ENCODE measurements at places on chromosomes 4 and X.
A peak's percentile ranks its signal among the peaks of the same experiment; 100 is the strongest.

DNA sequence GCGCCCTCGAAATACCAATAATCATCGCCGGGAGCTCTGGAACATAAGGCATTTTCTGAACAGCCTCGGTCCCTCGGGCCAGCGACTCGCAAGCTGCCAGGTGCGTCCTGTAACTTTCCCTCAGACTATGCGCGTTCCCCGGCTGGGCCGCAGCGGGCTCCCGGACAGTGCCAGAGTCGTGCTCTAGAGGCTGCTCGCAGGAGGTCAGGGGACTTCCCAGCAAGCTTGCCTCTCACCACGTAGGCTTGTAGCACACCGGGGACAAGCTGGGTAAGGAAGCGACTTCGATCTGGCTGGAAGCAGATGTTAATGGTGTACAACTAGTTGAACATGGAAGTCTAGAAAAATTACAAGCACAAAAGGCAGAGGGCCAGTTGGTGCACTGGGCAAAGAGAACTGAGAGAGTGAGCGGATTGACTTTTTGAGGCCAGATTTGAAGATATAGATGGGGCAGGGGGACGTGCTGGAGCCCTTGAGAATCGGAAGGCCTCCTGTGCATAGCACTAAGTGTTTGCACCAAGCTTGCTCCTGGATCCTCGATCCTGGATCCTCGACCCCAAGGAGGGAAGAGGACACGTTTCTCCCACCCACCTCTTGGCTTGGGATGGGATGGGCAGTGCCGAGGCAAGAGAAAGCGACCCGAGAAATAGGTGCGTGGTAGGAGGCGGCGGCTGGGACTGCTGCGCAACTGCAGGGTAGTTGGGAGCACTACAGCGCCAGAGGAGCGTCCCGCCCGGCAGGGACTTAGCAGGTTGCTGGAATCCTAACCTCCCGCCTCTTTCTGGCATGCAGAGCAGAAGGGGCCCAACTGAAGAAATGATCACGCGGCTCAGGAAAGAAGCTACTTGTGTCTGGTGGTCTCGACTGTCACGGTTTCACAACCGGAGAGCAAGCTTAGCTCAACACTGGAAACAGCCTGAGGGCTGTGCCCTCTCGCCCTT, 19.9 kb upstream of the ZIC3 start:
- DNase-seq, result no peak

DNA sequence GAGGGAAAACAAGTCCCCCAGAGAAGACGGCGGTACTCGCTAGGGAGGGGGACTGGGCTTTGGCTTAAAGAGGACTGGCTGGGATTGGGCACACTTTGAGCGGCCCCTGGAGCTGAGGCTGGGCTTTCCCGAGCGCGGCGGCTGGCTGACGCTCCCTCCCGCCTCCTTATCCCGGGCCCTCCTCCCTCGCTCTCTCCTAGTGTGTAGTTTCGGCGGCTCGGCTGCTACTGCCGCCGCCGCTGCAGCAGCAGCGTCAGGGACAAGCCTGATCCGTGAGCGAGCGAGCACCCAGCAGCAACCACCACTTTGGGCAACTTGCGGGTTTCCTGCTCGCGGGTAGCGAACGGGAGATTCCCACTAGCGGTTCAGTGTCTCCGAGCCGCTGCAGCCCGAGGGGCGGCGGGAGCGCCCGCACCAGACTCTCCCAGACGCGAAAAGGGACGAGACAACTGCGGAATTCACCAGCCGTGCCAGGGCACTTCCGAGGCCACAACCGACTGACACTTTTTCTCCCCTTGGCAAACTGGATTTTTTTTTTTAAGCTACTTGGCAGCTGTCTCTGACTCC, 632 bp upstream of the PCDH7 start:
- peak; percentile 69 for DNase-seq

- no peak for DNase-seq
These were observed 113.5 kb upstream of the TMEM164 start for GRCh38 chrX:109889289-109890006.

- no peak for DNase-seq
These were observed 27.4 kb upstream of the SOD3 start for GRCh38 chr4:24768006-24768405.

DNA sequence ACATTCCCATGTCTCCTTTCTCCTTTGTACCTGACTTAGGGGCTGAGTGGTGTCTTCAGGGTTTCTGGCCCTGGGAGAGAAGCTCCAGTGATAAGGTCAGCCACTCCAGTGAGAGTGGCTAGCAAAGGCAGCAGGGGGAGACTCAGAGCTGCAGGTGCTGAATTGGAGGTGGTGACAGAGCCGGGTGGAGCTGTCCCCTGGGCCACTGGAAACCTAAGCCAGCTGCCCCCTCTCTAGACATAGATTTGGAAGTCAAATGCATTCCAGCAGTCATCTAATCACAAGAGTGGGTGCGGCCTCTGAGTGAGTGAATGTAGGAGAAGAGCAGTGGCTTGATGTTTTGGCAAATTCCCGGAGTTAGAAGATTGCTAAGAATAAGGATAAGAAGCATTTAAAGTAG, 28.5 kb downstream of the TRIM2 start:
- no peak for DNase-seq

DNA sequence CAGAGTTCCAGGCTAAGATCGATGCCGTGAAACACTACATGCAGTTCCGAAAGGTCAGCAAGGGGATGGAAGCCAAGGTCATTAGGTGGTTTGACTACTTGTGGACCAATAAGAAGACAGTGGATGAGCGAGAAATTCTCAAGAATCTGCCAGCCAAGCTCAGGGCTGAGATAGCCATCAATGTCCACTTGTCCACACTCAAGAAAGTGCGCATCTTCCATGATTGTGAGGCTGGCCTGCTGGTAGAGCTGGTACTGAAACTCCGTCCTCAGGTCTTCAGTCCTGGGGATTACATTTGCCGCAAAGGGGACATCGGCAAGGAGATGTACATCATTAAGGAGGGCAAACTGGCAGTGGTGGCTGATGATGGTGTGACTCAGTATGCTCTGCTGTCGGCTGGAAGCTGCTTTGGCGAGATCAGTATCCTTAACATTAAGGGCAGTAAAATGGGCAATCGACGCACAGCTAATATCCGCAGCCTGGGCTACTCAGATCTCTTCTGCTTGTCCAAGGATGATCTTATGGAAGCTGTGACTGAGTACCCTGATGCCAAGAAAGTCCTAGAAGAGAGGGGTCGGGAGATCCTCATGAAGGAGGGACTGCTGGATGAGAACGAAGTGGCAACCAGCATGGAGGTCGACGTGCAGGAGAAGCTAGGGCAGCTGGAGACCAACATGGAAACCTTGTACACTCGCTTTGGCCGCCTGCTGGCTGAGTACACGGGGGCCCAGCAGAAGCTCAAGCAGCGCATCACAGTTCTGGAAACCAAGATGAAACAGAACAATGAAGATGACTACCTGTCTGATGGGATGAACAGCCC, 9.3 kb downstream of the CNGA2 start:
- DNase-seq, result no peak

DNA sequence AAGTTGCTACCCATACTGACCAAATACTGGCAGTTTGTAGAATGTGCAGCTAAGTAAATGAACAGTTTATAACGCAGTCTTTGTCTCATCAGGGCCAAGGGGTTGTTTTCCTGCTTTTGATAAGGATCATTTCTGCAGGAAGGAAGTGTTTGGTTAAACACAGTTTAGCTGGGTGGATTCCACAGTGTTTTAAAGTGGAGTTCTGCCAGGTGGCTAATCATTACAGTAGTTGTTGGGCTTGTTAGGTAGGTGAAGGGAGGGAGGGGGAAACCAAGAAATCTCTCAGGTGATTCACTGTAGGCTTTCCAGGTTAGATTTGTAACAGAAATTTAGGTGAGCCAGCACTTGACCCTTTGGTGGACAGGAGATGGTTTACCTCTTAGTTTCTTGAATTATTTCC, 58.1 kb downstream of the FNIP2 start:
- peak; percentile 82 for DNase-seq

DNA sequence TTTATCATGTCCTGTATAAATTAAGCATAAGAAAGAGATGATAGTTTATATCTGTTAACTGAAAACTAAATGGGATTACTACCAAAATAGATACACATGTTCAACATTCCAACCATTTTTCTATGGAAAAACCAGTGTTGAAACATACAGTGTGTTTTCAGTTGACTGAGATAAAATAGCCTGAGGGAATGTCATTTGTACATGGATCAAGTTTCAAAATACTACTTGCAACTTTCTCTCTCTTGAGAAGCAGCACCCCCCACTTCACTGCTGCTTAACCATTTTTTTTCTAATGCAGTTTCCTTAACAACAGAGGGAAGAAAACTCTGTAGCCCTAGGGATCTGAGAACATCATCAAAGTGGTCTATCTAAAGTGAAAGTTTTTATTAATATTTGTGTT, 70.8 kb downstream of the NPNT start:
- DNase-seq, result no peak

DNA sequence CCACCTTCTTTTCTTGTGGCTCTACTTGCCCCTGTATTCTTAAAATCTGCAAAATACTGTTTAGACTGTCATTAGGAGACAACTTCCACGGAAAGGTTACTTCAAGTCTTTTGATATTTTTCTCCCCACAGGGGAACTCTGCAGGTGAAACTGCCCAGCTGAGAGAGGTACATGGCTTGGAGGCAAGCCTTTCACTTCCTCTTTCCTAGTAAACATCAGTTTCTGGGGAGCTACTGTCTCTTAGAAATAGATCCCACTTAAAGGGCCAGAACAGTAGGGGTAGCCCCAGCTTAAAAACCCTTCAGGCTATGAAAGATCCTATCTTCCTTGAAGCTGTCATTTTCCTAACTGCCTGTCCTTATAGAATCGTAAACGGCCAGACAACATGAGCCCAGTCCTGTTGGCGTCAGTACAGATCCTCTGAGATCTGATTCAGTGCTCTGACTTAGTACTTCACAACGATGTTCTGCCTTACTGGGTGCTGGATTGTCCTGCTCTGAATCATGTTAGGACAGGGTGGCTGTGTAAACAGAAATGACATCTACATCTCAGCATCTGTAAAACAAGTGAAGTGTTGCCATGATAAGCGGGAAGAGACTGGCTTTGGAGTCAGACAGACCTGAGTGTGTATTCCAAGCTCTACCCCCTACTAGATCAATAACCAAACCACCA, 102.1 kb downstream of the ITIH6 start:
- no peak for DNase-seq

DNA sequence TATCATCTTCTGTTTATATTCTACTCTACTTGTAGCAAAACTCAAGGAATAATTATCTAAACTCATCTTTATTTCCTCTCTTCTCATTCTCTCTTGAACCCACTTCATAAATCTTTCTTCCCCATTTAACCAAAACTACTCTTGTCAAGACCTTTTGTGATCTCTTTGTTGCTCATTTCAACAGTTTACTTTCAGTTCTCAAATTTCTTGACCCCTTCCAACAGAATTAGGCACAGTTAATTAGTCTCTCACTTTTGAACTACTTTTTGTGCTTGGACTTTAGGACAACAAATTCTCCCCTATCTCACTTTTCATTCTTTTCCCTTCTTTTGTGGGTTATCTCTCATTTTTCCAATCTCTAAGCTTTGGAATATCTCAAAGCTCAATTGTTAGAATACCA, 27.4 kb upstream of the CAMK2D start:
- no peak for DNase-seq

DNA sequence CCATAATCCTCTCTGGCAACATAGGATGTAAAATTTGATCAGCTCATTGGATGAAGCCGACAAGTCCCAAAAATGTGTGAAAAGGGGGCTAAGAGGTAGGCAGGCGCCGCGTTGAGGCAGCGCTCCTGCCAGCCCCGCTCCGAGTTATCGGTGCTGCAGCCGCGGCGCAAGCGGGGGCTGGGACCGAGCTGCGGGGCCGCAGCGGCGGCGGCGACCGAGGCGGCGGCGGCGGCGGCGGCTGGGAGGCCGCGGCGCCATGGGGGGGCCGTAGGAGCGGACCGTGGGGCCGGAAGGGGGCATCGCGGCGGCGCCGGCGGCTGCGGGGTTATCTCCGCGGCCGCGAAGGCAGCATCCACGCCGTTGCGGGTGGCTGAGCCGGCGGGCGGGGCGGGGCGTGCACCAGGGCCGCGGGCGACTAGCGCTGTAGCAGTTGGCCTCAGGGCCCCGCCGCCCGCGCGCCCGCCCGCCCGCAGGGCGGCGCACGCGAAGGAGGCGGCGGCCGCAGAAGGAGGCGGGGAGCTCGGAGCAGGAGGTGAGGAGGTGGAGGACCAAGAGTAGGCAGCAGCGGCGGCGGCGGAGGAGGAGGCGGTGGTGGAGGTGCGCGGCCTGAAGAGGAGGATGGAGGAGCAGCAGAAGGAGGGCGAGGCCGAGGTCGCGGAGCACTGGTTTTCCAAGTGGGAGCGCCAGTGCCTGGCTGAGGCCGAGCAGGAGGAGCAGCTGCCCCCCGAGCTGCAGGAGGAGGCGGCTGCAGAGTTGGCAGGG, 126.0 kb upstream of the CXorf66 start:
- DNase-seq, result peak; percentile 3

DNA sequence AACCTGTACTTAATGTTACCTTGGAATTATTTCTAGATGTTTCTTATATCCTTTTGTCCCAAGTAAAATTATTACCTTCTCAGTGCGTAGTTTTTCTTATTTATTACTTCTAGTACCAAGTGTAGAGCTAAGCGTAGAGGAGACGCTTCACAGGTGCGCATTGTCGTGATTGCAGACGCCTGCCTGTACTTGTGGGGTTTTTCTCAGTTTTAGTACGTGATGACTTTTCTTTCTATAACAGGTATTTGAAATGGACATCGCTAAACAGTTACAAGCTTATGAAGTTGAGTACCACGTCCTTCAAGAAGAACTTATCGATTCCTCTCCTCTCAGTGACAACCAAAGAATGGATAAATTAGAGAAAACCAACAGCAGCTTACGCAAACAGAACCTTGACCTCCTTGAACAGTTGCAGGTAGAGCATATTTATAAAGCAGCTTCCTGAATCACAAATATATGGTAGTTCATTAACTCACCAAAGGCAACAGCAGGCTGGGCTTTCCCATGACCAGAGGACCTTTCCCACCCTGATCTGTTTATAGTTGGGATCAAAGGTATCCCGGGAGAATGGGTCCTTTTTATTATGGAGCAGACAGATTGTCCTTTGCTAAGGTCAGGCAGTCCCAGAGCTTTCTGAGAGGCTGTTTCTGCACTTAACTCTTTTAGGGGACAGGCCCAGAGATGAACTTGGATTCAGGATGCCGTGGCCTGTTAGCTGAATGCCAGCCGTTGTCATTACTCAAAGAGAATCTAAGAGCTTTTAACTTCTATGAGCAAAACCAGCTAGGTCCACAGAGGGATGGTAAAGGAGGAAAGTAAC, 172.9 kb downstream of the PTTG2 start:
- DNase-seq, result no peak

DNA sequence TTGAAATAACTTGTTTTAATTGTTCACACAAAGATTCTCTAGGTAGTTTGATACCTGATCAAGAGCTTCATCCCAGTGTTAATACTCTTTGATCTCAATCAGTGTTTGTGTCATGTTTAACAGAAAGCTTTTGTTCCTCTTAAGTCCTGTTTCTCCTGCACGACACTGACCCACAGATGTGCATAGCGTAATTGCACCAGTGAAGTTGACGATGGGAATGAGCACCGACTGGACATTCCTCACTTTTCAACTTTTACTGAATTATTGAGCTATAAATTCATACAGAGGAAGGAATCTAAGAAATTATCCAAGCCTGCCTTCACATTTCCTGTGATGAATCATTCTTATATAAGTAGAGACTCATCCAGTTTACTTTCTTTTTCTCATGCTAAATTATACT, 878.7 kb upstream of the TENM3 start:
- DNase-seq, result no peak

- DNase-seq, result no peak
These were observed 3.6 kb downstream of the IL9R start for GRCh38 chrX:156001001-156001666.

Measured in prostate gland (tissue), 2 donors.